ENCODE measurements at places on chromosomes 7 and 10.

DNA sequence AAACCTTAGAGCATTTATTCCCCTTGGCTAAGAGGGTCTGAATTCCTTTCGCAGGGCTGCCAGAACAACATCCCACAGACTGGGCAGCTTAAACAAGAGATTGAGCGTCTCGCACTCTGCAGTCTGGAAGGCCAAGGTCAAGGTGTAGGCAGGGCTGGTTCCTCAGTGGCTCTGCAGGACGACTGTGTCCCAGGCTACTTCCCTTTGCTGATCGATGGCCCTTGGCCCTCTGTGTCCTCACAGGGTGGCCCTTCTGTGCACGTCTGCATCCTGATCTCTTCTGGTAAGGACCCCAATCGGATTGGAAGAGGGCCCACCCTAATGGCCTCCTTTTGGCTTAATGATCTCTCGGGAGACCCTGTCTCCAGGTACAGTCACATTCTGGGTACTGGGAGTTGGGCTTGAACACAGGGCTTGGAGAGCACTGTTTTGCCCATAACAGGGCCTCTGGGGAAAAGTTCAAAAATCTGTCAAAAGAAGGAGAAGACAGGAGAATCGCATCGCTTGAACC, 35.1 kb upstream of the DNAJB6 start:
- no peak for DNase-seq

DNA sequence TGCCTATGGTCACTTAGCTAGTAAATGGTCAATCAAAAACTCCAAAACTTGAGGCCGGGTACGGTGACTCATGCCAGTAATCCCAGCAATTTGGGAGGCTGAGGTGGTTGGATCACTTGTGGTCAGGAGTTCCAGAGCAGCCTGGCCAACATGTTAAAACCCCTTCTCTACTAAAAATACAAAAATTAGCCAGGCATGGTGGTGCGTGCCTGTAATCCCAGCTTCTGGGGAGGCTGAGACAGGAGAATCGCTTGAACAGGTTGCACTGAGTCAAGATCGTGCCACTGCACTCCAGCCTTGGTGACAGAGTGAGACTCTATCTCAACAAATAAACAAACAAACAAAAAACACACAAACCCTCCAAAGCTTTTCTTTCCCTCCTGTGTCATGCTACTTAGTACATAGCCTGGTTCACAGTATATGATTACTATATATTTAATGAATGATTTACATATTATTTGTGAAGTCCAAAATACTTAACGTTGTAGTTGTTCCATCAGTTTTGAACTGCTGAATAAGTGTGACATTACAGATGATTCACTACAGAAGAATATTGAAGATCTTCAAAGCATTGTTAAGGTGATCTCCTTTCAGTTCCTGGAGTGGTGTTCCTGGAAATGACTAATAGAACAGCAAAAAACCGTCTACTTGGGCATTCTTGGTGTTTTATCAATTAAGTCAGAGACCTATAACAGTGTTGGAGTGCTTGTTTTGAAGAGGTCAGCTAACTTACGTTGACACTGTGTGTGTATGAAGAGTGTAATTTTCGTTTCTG, 72.9 kb downstream of the ADK start:
- no peak for DNase-seq

GRCh38 chr10:124058346-124059003, 34.9 kb downstream of the CHST15 start:
- no peak for DNase-seq

DNA sequence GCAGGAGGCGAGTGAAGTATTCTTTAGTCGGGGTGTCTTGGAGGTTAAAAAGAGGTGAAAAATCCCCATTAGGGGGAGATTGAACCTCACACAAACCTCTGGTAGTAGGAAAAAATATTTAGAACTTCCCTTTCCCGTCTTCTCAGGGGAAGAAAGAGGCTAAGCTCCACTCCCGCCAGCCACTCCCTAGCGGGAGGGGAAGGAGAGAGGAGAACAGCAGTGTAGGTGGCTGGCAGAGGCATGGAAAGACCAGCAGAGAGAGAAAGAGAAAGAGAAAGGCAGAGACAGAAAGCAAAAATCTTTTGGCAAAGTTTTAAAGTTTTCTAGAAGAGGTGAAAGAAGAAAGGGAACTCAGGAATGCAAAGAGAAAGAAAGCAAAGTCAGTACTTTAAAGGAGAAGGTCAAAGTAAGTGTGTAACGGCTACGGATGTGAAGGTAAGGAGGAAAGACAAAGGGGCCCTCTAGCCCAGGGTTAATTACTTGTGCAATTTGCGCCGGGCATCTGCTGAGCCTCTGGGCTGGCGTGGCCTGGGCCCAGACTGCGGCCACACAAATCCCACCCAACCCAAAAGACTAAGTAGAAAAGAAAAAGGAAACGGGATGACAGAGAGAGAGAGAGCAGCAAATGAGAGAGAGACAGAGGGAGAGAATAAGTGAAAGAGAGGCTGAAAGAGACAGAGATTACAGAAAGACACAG, 72.3 kb upstream of the ZNF746 start:
- DNase-seq = peak; percentile 50

DNA sequence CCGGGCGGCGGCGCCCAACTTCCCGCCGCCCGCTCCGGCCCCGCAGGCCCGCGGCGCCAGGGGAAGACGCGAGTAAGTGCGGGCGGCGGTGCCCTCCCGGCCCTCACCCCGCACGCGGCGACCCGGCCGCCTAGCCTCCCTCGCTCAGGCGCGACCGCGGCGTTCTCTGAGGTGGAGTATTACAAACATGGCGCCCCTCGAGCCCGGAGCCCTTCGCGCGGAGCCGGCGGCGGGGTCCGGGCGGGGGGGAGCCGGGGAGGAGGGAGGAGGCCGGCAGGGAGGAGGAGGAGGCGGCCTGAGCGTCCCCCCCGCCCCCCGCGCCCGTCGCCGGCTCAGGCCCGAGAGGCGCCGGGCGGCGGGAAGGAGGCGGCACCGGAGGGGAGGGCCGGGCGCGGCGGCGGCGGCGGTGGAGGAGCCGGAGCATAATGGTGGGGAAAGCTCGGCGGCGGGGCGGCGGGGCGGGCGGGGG, at the start of gene ZMYND11:
Gene ZMYND11 (plus strand): TSS at position 324 of the 469 bp plus-strand sequence. CDS start 44,558 bp downstream, outside the sequence.
- peak; percentile 37 for DNase-seq

- no peak for DNase-seq
Measured at GRCh38 chr10:131759347-131759746, 141.5 kb upstream of the PPP2R2D start.
